ENCODE measurements at places on chromosomes 5 and 9.

DNA sequence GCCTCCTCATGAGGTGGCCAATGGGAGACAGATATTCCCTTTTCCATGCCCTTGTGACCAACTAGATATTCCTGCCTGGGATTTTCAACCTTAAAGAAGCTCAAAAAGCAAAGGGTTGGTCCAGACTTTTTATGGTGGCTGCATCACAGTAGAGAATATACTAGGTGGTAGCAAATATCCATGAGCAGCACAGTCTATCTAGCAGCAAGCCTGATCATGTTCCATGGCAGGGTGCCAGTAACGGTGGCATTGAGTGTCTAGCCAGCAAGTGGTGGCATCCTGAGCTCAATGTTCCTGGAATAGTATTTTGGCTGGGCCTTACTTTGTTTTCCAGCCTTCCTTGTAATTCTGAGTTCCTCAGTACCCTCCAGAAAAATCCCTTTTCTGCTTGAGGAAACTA lies 25.8 kb downstream of the CDC25C start:
- DNase-seq, result no peak

DNA sequence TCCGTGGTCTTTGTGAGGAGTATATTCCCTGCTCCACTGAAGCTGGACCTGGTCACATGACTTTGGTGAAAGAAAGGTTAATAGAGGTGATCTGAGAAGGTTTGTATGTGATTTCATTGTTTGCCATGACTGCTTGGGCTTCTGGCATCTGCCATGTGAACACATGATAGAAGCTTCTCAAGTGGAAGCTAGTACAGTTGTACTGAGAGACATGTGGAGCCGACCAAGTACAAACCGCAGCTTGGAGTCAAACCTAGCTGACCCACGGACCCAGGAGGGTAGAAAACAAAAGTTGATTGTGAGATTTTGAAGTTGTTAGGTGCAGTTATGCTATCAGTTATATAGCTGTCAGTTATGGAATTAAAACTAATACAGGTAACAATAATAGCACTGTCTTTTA lies 140.4 kb downstream of the CARTPT start:
- no peak for DNase-seq

- DNase-seq, result no peak
These were observed 13.7 kb upstream of the SYK start for GRCh38 chr9:90787771-90788460.

DNA sequence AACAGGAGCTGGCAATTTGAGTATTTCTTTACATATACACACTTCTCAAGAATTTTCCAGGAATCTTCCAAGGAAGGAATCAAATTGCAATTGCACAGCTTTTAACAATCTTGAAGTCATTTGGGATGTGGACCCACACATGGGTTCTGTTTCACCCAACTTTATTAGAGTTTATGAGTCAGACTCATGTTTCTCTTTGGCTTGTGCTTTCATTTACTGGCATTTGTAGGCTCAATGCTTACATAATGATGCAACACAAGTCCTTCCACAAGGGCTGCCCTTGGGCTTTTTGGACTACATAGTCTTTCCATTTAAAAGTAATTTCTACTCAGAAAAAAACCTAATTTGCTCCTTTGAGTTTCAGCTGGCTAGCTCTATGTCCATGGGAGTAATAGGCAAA lies 4.6 kb upstream of the CDC37L1 start:
- DNase-seq, result no peak

DNA sequence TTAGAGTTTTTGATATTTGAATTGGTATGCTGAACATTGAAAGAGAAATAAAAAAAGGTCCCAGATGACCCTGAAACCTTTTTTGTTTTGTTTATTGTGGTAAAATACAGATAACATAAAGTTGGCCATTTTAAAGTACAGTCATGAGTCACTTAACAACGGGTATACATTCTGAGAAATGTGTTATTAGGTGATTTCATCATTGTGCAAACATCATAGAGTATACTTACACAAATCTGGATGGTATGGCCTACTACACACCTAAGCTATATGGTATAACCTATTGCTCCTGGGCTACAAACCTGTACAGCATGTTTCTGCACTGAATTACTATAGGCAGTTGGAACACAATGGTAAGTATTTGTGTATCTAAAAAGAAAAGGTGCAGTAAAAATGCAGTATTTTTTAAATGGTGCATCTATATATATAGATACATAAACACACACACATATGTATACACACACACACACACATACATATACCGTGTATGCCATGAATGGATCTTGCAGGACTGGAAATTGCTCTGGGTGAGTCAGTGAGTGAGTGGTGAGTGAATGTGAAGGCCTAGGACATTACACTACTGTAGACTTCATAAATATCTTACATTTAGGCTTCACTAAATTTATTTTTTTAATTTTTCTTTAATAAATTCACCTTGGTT lies 31.0 kb downstream of the TTC1 start:
- DNase-seq, result no peak

GRCh38 chr5:113246361-113246870 lies 188.4 kb downstream of the TSSK1B start:
- no peak for DNase-seq

- DNase-seq, result no peak
These were observed 69.2 kb upstream of the RPS23 start for GRCh38 chr5:82347201-82347865.

DNA sequence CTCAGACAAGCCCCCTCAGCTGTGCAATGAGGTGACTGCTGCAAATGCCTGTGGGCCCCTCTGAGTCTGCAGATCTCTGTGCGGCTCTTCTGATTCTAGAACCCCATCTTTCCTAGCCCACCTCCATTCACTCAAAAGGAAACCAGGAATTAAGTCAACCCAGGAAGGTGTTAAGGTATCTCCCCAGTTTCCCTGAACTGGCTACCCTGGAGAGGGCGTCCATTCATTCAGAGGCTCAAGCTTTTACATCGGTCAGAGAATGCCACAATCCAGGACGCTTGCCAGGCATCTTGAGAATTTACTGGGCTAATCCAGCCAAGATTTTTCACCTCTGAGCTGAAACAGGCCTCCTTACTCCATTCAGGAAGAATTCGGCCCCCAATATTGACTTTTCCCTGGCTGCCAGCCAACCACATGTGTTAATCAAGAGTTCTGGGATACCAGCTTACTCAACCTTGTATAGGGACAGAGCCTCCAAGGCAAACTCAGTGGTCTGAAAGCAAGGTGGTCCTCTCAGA lies 889 bp upstream of the ADAMTS12 start:
- no peak for DNase-seq

- no peak for DNase-seq
These were observed 15.1 kb downstream of the LPAR1 start for GRCh38 chr9:111023128-111023527.

DNA sequence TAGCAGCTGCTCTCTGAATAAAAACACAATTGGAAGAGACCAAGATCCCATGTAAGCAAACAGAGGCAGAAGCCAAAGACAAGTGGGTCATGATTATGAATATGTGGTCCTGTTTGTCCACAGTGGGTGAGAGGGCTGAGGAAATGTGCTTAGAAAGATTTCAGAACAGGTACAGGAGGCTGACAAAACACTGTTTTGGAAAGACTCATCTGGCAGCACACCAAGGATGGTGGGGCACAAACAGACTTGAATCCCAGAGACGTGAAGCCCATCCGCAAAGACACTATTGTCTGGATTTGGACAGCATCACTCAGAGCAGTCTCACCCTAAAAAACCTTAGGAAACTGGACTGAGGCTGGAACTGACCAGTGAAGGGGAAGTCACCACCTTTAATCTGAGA lies 85.0 kb downstream of the ADRB2 start:
- DNase-seq, result no peak

DNA sequence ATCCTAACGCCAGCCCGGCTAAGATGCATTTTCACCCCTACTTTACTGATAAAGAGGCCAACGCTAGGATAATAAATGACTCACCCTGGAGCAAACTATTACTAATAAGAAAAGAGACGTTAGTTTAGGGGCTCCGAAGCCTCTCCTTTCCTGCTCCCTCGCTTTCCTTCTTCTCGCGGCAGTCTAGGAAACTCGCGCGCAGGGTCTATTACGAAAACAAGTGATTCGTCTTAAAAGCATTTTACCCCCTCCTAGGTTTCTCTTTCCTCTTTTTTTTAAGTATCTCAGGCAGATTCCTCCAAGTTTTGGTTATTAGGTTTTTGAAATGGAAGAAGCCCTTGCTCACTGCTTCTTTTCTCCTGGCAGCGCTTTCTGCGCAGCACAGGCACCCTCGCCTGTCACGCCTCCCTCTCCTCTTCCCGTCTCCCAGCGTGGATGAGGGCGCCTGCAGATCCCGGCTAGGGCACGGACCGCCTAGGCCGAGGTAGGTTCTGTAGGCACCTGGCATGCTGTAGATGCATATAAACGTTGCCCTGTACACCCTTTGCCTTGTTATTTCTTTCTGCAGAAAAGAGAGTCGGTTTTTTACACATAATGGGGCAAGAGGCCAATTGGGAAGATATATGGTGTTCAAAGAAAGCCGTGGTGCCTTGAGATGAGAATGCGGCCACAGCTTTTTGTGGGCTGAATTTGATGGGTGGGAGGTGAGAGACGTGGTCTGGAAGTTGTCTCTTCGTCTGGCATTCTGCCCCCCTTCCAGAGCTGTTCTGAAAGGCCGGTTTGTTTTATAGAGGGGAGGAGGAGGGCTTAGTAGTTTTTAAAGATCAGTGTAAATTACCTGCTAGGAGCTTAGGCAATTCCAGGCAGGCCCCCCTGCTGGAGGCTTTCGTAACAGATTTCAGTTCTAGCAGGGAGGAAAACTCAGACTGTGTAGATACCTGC lies 983 bp downstream of the GCNT1 start:
- DNase-seq, result no peak

GRCh38 chr9:127783111-127784008 lies 2.5 kb upstream of the CDK9 start:
- no peak for DNase-seq

DNA sequence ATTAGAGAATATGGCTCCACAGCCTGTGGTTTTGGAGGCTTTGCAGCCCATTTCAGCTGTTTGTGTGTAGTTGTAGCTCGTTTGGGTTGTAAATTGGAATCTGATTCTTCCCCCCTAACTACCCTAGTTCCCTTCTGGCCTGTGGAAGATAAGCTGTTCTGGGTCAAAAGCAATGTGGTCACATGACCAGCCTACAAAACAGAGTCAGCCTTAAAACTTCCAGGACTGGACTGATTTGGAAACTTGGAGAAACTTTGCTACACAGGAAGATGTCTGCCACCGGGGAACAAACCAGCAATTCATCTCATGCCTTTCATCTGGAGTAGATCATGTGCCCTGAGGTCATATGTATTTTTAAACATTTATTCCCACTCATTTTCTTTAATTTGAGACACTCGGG lies 83.8 kb downstream of the DAPK1 start:
- DNase-seq, result no peak

DNA sequence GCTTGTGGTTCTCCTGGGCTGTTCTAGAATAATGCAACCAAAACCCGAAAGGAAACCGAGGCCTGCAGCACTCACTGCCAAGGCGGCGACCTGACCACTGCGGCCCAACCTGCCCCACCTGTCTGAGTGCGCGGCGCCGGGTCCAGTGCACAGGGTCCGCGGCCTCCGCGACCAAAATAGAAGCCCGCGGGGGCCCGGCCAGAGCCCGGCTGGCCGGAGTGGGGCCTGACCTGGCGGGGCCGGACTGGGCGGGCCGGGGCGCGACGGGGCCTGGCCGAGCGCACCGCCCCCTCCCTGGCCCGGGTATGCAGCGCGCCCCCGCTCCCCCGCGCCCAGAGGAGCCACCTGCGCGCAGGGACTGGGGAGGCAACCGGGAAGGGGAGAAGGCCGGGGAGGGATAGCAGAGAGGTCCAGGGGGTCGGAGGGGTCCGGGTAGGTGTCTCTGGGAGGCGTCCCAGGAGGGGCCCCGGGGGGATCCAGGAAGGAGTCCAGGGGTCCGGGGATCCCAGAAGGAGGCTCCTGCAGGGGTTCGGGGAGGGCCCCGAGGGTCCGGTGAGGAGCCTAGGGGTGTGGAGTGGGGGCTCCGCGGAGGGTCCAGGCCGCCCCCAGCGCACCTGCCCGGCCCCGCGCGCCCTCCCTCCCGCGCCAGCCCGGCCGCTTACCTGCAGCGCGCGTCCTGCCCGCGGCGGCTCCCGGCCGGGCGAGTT lies 503 bp downstream of the SEMA4D start:
- DNase-seq, result no peak

- DNase-seq, result no peak
These were observed 101.6 kb upstream of the PCA3 start for GRCh38 chr9:76662476-76663281.

DNA sequence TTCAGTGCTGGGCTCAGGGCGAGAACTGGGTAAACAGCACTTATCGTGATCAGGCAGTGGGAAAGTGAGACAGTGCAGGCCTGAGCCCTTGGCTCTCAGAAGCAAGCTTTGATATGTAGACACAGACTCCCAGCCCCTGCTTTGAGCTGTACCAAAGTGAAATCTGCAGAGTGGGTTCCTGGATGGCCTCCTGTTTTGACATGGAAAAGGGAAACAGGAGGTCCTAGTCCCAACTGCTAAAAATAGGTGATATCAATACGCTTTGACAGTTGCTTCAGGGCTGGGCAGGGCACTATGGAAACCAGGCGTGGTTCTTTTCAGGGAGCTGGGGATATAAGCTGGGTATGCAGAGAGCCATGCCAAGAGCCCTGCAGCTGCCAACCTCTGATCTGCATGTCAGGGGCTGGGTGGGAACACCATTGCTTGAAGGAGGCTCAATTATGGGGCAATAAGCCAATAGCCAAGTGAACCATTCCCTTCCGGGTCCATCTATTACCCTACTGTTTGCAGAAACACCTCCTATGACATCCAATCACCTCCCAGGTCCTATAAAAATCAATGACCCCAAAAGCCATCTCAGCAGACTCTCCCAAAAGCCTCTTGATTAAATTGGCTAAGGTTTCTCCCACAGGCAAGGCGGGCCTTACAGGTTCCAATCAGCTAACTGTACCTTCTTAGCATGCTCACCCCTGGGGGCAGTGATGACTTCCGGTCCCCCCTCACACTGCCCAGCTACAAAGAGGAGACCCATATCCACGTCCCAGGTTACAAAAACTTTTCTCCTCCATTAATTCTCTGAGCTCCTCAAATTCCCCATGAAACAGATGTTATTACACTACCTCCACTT lies 45.8 kb downstream of the EPB41L4B start:
- no peak for DNase-seq

DNA sequence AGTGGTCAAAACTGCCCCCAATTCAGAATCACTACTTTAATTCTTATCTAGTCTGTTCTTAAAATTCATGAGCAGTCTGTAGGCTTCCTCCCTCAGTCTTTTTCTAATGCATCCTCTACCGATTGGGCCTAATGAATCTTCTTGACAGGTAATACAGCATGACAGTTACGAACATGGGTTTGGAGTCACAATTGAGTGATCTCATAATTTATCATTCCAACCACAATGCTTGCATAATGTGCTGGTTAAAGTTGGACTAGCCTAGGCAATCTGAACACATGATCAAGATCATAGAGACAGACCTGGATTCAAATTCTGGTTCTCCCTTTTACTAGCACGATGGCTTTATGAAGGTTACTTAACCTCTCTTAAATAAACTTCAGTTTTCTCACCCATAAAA lies 33.1 kb upstream of the SETD9 start:
- no peak for DNase-seq

- no peak for DNase-seq
These were observed 165.4 kb upstream of the RAI14 start for GRCh38 chr5:34490506-34491250.

- no peak for DNase-seq
These were observed 806.9 kb upstream of the CDH9 start for GRCh38 chr5:27845248-27845647.

Measured in stimulated activated CD4-positive, alpha-beta T cell treated with anti-CD3 and anti-CD28 coated beads, Interleukin-1b, Interleukin-23, amount 100 ng/mL, for 1 hour (primary cell).